ENCODE measurements at places on chromosomes 1 and 21.
A peak's percentile ranks its signal among the peaks of the same experiment; 100 is the strongest.

- DNase-seq = no peak
These were observed 198.3 kb upstream of the RNPC3 start for GRCh38 chr1:103327054-103327719.

DNA sequence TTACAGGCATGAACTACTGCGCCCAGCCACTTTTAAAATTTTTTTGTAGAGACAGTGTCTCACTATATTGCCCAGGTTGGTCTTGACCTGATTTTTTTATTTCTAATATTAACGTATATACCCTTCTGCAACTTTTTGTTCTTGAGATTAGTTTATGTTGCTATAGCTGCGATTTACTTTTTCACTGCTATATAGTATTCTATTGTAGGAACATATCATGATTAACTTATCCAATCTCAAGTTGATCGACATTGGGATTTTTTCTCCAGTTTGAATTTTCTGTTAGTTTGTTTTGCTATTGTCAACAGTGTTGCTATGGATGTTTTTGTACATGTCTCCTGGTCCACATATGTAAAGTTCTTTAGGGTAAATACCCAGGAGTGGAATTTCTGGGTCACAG lies 35.4 kb downstream of the WASF2 start:
- no peak for DNase-seq

DNA sequence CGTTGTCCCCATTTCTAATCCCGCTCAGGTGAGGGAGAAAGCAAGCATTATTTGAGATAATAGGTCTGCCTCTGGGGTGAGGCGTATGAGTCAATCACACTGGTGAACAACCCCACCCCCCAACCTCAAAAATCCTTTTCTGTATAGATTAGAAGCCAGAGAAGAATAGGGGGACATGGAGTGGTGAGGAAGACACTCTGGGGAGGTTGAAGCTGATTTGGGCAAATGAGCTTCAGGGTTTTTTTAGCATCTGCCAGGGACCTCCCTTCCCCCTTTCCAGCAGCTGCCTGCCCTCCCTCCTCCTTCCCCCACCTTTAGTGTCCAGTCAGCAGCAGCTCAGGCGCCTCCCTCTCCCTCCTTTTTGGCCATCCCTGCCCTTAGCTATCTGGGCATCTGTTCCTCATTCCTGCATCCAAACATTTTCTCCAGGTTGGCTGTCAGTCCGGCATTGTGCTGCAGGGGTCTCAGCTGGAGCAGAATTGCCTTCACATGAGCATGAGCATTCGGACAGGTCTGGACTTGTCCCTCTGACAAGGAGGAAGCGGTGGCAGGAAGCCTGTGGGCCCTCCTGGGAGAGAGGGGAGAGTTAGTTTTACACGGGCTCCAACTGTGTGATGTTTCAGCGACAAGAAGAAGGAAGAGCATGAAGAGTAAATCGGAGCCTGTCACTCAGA lies 30.8 kb upstream of the PTGFRN start:
- peak; percentile 49 for DNase-seq

DNA sequence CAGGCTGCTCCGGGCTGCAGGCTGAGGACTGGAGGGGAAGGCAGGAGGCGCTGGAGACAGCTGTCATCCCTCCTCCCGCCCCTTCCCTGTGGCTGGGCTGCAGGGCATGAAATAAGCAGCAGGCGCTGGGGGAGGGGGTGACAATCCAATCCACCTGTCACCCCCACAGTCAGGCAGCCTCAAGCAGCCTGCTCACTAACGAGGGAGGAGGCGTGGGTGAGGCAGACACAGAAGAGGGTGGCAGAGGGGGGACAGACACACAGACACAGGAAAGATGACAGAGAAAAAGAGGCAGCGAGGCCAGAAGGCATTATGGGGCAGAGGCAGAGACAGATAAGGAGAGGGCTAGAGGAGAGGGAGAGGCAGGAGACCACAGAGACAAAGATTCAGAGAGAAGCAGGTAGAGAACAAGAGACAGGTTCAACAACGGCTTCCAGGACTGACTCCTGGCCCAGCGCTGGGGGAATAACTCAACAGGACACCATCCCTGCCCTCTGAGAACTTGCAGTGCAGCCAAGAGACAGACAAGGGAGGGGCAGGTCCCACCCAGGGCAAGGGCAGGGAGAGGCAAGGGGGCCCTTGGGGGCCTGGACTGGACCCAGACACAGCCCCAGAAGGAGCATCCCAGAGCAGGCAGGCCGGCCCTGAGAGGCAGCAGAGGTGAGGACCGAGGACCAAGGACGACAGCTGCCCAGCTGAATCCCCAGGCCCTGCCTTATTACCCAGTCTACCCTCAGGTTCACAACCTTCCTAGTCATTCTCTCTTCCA lies 11.2 kb downstream of the MEF2D start:
- no peak for DNase-seq

- no peak for DNase-seq
These were observed 143.2 kb upstream of the BACE2 start for GRCh38 chr21:41024746-41025254.

Measured in fibroblast of skin of right quadriceps (primary cell).